ENCODE measurements at places on chromosomes 4 and X.

GRCh38 chr4:139633661-139634060 lies 32.0 kb upstream of the MGST2 start:
- peak; percentile 57 for DNase-seq

DNA sequence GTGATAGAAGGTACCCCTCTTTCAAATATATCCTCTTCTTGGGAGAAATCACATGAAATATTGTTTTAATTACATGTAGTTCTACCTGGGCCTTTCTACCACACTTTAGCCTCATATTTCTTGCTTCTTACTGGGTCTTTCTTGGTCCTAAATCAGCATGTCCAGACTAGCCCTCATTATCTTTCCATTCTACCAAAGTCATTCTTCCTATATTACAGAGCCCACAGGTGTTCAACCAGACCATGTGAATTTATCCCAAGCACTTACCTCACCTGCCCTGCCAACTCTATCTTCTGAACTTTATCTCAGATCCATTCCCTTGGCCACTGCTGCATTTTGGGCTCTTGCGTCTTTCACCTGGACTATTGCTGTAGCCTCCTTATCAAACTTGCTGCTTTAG lies 11.8 kb upstream of the SOWAHB start:
- no peak for DNase-seq

GRCh38 chr4:132910229-132910748 lies 238.8 kb upstream of the PCDH10 start:
- no peak for DNase-seq

DNA sequence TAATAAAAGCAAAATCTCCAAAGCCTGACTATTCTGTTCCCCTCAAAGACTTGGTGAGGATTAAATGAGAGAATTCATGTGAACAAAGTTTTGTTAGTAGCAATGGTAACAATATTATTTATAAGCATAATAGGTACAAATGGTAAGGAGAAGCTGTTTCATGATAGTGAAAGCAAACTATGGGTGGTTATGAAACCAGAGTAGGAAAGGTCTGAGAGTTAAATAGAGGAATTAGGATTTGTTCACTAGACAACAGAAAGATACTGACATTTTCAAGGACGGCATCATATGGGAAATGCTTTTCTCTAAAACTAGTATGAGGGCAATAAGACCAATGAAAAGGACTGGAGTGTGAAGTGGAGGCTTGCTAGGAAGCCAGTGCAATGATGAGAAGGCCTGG lies 128.6 kb upstream of the FTHL17 start:
- no peak for DNase-seq

DNA sequence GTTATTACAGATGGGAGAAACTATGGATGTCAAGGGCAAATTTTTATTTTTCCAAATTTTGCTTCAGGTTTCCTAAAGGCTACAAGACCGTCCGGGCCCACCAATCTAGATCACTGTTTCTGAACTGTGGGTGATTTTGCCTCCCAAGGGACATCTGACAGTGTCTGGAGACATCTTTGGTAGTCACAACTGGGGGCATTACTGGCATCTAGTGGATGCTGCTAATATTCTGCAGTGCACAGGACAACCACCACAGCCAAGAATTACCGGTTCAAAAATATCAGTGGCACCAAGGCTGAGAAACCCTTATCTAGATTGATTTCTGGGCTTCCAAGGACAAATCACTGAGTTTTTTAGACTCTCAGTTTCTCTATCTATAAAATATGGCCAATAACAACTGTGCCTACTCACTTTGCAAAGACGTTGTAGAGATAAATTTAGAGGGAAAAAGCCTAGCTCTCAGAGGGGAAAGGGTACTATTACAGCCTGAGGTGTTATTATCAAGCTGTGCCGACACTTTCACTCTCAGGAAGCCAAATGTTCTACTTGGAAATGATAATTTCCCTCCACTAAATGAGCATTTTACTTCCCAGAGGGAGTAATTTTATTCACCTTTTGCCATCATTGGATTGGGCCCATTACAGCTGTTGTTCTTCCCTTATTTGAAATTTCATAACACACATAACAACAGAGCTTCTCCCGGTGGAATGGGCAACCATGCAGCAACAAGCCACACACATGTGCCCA lies 442.1 kb downstream of the CENPC start:
- no peak for DNase-seq

DNA sequence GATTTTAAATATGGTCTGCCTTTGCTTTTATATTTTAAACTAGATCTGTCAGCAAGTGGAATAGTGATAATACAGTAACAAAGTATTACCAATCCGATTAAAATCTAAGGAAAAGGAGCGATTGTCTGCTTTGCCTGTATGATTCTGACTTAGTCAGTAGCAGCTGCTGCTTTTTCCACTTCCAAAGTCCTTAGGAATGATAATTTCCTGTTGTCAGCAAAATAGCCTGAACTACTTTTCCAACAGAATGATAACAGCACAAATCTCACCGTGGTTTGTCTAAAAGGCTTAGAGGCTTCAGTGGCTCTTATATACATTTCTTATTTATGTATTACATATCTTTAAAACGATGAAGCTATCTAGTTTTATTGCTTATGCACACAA lies 290.0 kb downstream of the ANK2 start:
- DNase-seq = no peak

- no peak for DNase-seq
Observed at GRCh38 chr4:56055027-56055977, 106.6 kb downstream of the CEP135 start.

GRCh38 chr4:74830928-74831327 lies 36.6 kb upstream of the BTC start:
- no peak for DNase-seq

- DNase-seq = peak; percentile 87
Observed at GRCh38 chr4:53497487-53498244, 93.6 kb downstream of the LNX1 start.

- DNase-seq = peak; percentile 1
Observed at GRCh38 chrX:114774691-114775090, 190.8 kb downstream of the HTR2C start.

DNA sequence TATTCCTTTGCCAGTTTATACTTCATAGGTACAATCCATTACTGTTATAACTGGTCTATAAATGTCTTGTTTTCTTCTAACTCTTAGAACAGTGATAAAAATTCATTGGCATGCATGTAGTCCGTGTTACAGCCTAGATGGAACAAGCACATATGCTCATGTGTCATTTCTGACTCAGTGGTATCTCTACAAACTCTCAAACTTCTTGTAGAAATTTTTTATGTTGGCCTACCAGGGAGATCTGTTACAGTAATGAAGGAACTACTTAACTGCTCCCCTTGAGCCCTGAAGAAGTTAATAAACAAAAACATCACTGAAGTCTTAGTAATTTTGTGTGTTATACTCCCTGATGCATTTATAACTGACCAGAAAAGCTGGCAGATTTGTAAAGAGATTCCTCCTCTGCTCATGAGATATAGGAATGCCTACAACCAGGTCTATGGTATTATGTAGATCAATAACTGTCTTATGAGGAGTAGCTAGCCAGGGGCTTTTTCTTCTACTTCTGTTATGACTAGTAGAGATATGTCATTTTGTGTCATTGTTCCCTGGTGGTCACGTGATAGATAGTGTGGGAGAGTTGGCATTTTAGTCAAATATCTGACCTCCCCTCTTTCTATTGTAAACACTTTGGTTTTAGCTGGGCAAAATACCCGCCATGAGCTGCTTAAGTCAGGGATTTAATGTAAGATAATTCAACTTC lies 53.7 kb upstream of the FAAH2 start:
- DNase-seq = no peak

GRCh38 chr4:68951078-68951805 lies at the start of gene UGT2A3:
Gene UGT2A3 (minus strand): TSS chr4:68951804. CDS start chr4:68951760, 44 bp downstream.
- no peak for DNase-seq

DNA sequence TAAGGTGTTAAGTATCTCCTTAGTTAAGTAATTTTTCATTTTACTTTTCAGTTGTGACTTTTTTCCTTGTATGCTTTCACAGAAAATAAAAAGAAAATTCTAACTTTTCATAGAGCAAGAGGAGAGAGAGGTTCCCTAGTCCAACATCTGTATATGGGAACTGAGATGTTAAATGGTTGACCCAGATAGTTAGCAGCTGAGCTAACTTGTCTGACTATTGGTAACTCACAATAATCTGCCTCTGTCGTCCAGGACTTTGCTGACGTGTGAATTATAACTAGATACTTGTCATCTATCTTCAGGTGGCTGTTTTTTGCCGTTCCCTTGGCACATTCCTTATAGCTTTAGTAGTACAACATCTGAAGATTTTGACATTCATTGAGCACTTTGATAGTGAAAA lies 29.9 kb downstream of the TBC1D19 start:
- no peak for DNase-seq

DNA sequence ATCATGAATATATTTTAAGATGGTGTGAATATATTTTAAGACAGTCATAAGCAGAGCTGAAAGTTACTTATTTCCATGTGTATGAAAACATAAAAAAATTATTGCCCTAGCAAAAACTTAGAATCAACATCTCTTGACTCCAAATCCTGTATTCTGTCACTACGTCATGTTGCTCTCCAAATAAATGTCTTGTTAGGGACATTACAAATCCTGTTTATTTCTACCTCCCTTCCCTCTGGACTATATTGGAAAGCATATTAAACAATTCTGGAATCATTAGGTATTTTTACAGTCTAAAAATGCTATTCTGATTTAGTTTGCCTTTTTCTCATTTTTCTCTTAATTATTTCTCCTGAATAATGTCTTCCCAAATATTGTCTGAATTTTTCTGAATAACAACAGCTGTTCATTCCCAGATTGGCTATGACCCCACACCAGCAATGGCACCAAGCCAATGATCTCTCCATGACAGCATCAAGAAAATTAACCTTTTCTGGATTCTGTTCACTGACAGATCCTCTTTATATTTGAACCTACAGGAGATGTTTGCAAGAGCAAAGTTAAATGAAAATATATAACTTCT lies 523.1 kb downstream of the IQCM start:
- no peak for DNase-seq

GRCh38 chrX:152445926-152446325 lies 5.2 kb downstream of the GABRA3 start:
- DNase-seq = no peak

DNA sequence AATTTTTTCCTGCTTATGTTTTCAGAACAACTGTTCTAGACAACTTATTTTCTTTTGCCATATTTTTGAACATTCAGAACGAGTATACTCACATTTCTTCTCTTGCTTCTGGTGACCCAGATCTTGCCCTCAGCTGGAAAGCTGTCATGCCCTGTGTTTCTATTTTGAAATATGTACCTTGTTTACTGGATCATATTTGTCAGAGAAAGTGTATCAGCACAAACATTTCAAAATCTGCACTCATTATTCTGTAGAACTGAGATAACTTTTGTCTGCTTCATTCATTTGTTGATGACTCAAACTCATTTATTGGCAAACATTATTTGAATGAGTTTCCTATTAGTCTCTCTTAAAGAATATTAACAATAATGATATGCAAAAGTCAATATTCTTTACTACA lies 46.2 kb upstream of the FAM9A start:
- DNase-seq = no peak

GRCh38 chr4:121138039-121138825 lies 25.9 kb downstream of the TNIP3 start:
- no peak for DNase-seq

DNA sequence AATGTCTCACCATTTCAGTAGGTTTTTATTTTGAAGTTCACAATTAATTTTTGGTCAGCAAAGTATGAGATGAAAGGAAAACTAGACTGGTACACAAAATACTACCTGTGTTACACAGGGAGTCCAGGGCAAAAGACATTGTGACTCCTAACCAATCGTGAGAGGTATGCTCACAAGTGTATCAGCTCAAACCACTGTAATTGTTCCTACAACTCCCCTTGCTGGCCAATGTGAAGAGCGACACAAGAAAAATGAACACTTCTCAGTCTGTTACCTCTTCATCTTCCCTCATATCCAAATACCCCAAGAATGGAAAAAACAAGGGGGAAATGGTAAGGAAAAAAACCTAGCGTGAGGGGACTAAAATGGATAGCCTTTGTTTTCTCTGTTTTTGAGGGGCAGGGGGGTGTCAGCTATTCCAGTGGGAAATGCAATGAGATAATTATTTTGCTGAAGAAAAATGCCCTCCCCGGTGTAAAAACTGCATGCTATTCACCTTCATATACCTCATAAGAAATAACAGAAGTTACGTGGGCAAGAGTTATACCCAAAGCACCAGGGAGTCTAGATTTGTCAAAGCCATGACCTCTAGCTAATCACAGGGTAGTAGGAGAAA lies 30.6 kb upstream of the NSUN7 start:
- peak; percentile 72 for DNase-seq

DNA sequence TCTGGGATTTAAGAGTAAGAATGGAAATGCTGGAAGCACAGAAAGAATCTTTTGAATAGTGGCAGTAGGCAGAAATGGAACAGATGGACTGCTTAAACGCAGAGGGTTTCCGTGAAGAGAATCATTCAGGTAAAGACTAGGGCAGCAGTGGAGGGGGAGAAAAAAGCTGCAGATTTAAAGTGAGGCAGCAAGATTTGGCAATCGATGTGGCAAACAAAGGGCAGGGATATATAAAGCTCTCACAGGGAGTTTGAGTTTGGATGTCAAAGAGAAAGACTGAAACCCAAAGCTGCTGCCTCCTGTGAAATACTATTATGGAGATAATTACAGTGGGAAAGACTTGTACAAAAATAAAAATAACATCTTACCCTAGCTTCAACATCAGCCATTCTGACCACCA lies 384.0 kb downstream of the CENPC start:
- DNase-seq = no peak

- DNase-seq = no peak
Observed at GRCh38 chr4:155703486-155704247, 37.0 kb downstream of the GUCY1A1 start.

- DNase-seq = peak; percentile 44
Observed at GRCh38 chr4:144518181-144518895, 127.6 kb upstream of the HHIP start.

DNA sequence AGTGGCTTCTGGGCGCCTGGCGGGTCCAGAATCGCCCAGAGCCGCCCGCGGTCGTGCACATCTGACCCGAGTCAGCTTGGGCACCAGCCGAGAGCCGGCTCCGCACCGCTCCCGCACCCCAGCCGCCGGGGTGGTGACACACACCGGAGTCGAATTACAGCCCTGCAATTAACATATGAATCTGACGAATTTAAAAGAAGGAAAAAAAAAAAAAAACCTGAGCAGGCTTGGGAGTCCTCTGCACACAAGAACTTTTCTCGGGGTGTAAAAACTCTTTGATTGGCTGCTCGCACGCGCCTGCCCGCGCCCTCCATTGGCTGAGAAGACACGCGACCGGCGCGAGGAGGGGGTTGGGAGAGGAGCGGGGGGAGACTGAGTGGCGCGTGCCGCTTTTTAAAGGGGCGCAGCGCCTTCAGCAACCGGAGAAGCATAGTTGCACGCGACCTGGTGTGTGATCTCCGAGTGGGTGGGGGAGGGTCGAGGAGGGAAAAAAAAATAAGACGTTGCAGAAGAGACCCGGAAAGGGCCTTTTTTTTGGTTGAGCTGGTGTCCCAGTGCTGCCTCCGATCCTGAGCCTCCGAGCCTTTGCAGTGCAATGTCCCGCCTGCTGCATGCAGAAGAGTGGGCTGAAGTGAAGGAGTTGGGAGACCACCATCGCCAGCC lies at the start of gene ATOH1:
ATOH1 (plus strand) TSS at position 422 of the 663 bp plus-strand sequence; CDS start at position 596, 174 bp downstream.
- DNase-seq = no peak

DNA sequence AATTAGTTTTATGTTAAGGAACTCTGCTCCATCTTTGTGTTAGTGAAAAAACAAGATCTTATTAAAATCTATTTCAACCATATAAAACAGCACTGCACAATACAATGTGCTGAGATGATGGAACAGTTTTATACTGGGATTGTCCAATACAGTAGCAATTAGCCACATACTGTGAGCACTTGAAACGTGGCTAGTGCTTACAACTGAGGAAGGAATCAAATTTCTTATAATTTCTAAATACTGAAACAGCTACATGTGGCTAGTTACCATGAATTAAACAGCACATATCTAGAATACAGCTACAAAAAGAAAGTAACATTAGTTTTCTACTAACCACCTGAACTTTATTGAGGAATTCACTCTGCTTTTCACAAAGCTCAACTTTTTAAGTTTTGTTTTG lies 14.7 kb downstream of the NFXL1 start:
- no peak for DNase-seq

Data from fibroblast of the aortic adventitia (primary cell).